Ammon's horn (tissue), 1 donor: ENCODE measurements at places on chromosomes 3 and 15.

DNA sequence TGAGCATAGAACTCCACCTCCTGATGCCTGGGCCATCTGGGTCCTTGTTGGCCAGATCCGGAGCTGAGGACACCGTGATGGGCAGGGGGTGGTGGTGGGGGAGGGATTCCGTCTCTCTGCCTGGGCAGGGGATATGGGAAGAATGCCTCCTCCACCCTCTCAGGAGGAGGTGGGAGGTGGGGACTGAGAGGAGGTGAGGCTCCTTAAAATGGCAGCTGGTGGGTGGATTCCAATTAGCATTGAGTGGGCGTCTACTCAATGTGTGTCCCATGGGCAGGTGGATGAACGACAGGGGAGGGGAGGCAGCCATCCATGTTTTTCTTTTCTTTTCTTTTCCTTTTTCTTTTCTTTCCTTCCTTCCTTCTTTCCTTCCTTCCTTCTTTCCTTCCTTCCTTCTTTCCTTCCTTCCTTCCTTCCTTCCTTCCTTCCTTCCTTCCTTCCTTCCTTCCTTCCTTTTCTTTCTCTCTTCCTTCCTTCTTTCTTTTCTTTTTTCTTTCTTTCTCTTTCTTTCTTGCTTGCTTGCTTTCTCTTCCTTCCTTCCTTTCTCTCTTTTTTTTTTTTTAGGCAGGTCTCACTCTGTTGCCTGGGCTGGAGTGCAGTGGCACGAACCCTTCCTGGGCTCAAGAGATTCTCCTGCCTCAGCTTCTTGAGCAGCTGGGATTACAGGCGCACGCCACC is 5.0 kb downstream of the SLC28A1 start:
- no peak for DNase-seq

GRCh38 chr3:189937302-189938127 is 183.2 kb downstream of the P3H2 start:
- no peak for DNase-seq

DNA sequence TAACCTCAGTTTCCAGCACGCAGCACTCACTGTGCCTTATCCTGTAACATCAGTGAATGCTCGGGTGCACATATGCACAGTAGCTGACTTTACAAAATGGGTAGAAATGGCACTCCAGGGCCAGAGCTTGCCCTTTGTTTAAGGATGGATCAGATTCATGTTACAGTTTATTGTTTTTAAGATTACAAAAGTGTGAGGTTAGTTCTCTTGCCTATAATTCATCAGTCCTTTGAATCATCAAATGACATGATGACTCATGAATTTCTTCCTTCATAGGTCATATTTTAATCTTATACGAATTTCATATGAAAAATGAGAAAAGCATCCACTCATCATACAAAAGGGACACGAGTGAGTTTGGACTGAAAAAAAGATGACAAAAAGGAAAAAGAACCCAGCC is 545.3 kb downstream of the GBE1 start:
- DNase-seq = no peak

DNA sequence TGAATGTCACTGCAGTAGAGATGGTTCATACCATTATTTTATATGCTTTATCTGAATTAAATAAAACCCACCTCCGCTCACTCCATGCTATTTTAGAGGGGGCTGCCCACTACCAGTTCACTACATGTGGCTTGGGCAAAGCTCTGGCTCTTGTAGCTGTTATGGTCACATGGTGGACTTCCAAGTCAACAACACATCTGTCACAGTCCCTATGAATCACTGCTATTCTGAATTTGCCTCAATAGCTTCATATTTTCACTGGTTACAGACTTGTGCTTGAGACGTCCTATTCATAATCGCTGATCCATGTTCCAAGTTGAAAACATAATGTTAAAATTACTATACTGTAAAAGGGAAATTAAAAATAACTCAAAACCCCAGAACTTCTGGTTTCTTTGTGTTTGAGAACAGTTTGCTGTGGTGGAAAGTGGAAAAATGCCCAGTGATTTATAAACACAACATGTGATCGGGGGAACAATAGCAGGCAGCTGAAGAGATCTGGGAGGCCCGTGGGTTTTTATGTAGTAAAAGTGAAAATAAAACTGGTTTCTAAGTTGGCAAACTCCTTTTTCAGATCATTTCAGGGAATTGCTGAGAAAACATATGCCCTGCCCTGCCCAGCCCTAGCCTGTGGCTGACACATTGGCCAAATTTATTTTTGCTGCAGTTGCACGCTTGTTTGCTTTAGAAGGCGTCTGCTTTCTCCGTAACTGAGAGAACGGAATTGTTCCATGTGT is 128.8 kb upstream of the PRR23C start:
- DNase-seq = peak; percentile 85

DNA sequence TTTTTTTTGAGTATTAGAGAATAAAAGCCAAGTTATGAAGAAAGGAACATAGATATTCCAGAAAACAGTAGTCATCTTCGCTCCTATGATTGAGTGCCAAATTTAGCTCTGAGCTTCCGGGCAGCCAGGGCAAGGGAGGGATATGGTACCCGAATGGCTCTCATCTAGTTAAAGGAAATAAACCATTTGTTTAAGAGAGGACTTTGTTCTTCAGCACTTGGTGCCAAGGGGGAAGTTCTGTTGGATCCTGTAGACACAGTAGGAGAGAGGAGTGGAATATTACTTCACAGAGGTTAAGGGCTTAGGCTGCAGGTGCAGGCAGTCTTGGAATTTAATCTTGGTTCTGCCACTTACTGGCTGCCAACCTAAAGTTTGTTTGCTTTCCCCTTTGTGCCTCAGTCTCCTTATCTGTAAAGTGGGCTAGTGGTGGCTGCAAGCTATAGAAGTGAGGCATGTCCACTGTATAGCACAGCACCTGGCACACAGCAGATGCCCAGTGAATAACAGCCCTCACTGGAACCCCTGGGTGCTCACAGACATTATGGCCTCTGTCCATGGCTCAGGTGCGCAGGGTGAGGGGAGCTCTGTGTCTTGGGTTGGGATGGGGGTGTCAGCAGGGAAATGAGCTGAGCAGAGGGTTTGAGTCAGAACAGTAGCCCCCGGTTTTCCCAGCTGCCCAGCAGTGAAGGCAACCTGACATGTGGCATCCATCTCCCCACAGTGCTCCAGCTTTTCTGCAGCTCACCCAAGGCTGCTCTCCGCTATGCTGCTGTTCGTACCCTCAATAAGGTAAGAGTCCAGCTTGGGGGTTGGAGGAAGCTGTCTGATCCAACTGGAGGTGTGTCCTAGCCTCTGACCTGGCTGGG is 10.4 kb downstream of the COPG1 start:
- DNase-seq = no peak
